Prostate gland (tissue), 2 donors: ENCODE measurements at places on chromosomes 1 and 21. TPM values are rescaled to one million over a fixed set of nuclear protein-coding genes. Genes with fewer than 3 reads are reported as not detected.
A peak's percentile ranks its signal among the peaks of the same experiment; 100 is the strongest.

DNA sequence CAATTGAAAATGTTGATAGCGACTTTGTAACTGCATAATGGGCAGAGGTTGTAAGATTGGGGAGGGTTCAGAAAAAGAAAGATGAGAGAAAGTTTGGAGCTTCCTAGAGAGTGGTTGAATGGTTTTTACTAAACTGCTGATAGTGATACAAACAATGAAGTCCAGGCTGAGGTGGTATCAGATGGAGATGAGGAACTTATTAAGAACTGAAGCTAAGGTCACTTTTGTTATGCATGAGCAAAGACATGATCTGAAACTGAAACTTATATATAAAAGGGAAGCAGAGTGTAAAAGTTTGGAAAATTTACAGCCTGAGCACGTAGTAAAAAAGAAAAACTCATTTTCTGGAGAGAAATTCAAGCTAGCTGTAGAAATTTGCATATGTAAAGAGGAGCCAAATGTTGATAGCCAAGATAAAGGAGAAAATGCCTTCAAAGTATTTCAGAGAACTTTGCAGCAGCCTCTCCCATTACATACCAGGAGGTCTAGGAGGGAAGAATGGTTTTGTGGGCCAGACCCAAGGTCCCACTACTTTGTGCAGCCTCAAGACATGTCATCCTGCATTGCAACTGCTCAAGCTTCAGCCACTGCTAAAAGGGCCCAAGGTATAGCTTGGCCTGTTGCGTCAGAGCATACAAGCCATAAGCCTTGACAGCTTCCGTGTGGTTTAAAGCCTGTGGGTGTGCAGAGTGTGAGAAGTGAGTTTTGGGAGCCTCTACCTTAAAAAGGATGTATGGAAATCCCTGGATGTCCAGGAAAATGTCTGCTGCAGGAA, 843.9 kb downstream of the AMY1C start:
- DNase-seq = no peak
- no peak overlapping the region for H3K27ac ChIP-seq
- H3K27me3 ChIP-seq = no peaks in the 10 kb centered on the region
- no peak overlapping the region for H3K4me3 ChIP-seq
- no peaks in the 10 kb centered on the region for H3K4me1 ChIP-seq
- no peaks in the 10 kb centered on the region for H3K36me3 ChIP-seq

DNA sequence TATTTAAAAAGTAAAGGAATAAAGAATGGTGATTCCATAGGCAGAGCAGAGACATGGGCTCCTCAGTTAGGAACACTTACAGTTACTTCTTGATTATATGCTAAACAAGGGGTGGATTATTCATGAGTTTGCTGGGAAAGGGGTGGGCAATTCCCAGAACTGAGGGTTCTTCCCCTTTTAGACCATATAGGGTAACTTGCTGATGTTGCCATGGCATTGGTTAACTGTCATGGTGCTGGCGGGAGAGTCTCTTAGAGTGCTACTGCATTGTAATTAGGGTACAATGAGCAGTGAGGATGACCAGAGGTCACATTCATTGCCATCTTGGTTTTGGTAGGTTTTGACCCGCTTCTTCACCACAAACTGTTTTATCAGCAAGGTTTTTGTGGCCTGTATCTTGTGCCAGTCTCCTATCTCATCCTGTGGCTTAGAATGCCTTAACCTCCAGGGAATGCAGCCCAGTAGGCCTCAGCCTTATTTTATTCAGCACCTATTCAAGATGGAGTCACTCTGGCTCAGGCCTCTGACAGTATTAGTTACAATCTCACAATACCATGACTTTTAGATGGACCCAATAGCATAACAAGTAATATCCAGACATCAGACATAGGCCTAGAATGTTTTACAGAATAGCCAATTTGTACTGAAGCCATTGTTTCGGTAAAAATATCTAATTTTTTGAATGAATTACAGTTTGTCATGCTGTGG, 106.8 kb downstream of the ZBTB18 start:
- no peak for DNase-seq
- H3K27ac ChIP-seq = no peak overlapping the region
- no peaks in the 10 kb centered on the region for H3K36me3 ChIP-seq

DNA sequence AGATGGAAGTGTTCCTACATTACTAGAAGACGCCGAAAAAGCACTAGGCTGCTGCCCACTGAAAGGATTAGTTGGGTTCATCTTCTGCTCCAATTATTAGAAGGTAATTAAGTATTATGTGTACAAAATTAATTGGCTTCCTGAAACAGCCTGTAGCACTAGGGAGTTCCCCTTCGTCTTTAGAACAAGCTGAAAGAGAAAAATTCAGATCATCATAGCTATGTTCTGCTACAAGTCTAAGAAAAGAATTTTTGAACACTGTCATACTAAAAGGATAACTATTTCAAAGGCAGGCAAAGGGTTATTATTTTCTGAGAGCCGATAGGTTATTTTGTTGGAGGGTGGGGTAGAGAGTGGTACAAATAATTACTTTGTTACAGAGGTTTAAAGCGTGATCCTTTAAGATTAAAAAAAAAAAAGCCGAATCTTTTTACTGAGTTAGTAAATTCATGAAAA, at the start of gene MCM3AP:
MCM3AP (minus strand) TSS at position 406 of the 456 bp plus-strand sequence; CDS start at position 81, 325 bp downstream.
- no peak for DNase-seq
- peak within 1 kb of the TSS; percentile 93 for H3K27ac ChIP-seq
- peak within 1 kb of the TSS; percentile 99 for H3K4me3 ChIP-seq

DNA sequence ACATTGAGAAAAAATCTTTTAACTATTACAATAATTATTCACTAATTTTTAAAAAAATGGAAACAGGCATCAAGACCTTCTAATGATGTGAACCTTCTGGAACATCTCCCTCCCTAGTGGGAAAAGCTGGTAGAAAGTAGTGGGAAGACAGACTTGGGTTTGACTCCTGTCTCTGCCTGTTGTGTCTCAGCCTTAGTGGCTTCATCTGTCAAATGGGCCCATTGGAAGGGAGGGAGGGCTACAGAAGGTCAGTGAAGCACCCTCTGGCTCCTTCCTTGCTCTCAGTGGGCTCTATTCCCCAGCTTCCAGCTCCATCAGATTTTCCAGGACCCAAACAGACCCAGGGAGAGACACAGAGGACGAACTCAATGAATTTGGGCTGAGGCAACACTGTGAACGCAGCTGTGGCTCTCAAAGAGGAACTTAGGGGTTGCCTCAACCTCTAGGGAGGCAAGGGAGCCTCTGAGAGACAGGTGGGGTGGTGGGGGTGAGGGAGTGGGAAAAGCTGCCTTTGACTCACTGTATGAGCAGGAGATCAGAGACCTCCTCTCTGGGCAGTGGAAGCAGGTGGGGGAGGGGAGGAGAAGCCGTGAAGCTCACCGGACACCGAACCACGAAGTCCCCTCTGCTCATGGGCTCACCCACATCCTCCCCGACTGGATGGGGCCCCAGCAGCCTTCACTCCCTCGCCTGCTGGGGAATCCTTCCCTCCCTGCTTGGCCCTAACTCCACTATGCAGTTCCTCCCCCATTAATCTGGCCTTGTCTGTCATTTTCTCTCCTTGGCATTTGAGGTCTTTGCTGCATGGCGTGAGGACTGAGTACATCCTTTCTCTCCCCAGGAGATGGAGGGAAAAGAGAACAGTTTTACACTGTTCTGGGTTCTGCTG, 4.5 kb downstream of the CNR2 start:
- no peaks in the 10 kb centered on the region for H3K36me3 ChIP-seq
- no peaks in the 10 kb centered on the region for H3K4me1 ChIP-seq
- H3K4me3 ChIP-seq = no peak overlapping the region
- no peak overlapping the region for H3K27ac ChIP-seq

GRCh38 chr1:1510912-1511532, 940 bp upstream of the ATAD3A start:
- H3K4me1 ChIP-seq = peaks cover 3% of the 10 kb centered on the region
- peak overlapping the region; percentile 90 for H3K27ac ChIP-seq
- H3K4me3 ChIP-seq = peak overlapping the region; percentile 71
- no peaks in the 10 kb centered on the region for H3K36me3 ChIP-seq
- no peaks in the 10 kb centered on the region for H3K27me3 ChIP-seq
- no peak for DNase-seq

DNA sequence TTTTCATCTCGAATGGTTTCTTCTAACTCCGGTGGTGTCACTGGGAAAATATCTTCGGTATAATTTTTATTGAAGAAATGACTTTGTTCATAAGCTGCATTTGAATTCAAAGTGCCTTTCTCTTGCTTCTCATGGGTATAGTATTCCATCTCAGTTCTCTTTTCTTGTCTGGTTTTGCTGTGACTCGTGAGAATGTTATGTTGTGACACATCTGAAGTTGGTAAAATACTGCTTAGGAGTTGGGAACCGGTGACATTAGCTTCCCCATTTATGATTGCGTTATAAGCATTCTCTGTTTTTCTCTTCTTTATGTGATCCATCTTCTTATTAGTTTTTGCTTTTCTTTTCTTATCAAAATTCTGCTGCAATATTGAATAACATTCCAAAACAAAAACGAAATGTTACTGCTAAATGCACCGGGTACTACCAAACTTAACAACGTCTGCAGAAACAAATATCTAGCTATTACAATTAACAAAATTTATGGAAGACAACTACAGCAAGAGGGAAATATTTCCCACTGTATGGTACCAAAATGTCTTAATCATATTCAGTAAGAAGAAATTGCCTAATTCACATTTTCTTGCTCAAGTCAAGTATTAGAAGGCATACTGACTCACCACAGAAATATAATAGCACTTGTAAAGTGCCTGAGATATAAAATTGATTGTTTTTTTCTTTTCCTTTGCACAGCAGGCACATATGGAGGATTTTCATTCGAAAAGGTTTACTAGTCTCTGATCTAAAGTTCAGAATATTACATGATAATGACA, 15.5 kb downstream of the LRIF1 start:
- no peak overlapping the region for H3K27ac ChIP-seq
- no peak overlapping the region for H3K4me3 ChIP-seq
- no peaks in the 10 kb centered on the region for H3K27me3 ChIP-seq
- no peaks in the 10 kb centered on the region for H3K4me1 ChIP-seq
- DNase-seq = no peak

- H3K27ac ChIP-seq = peak within 1 kb of the TSS; percentile 96
- peak; percentile 46 for DNase-seq
- H3K36me3 ChIP-seq = no peaks in the 10 kb centered on the region
- H3K4me1 ChIP-seq = no peaks in the 10 kb centered on the region
These were observed at the start of gene LYST for GRCh38 chr1:235866205-235866912. Gene LYST, minus strand, starts transcription at chr1:235866906. Its CDS starts 36,489 bp downstream, at chr1:235830417.

- H3K27ac ChIP-seq = no peak overlapping the region
- DNase-seq = no peak
- no peaks in the 10 kb centered on the region for H3K4me1 ChIP-seq
- no peaks in the 10 kb centered on the region for H3K27me3 ChIP-seq
These were observed 54.6 kb downstream of the STXBP3 start for GRCh38 chr1:108801101-108801500.

- no peak overlapping the region for H3K27ac ChIP-seq
- DNase-seq = no peak
- H3K4me3 ChIP-seq = no peak overlapping the region
- H3K27me3 ChIP-seq = peaks cover 19% of the 10 kb centered on the region
- H3K36me3 ChIP-seq = no peaks in the 10 kb centered on the region
These were observed 64.3 kb upstream of the TTC34 start for GRCh38 chr1:2865571-2866421.

DNA sequence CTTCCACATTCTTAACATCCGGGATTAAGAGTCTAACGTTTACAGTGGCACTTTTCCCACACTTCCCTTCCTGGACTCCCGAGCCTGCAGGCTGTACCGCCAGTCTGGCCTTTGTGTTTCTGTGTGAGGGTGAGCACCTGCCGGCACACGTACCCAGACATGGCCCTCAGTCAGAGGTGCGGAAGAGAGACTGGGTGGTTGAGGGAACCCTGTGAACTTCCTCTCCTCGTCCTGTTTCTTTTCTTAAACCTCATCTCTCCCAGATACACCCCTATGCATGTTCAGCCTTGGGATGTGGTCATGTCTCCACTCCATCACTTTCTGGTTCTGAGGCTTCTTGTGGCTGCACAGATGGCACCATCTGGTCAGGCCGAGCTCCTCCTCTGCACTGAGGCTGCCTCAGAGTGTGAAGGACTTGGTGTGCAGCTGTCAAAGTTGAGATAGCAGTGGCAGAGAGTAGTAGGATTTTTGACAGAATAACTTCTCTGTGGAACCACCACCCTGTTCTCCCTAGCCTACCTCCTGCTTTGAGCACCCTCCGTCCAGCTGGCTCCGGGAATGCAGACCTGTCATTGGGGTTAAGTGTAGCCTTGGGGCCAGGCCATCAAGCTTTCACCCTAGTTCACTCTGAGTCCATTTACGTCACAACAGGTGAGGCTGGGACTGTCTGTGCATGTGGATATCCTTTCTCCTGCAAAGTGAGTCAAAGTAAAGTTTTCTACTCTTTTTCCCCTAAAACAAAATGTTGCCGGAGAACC, 31.4 kb downstream of the VASH2 start:
- no peak for DNase-seq
- H3K27ac ChIP-seq = peak overlapping the region; percentile 21
- no peak overlapping the region for H3K4me3 ChIP-seq
- no peaks in the 10 kb centered on the region for H3K36me3 ChIP-seq
- H3K27me3 ChIP-seq = no peaks in the 10 kb centered on the region
- H3K4me1 ChIP-seq = peaks cover 11% of the 10 kb centered on the region

- DNase-seq = no peak
- no peaks in the 10 kb centered on the region for H3K4me1 ChIP-seq
These were observed 1.7 kb downstream of the ANGPTL1 start for GRCh38 chr1:178869119-178869697.

DNA sequence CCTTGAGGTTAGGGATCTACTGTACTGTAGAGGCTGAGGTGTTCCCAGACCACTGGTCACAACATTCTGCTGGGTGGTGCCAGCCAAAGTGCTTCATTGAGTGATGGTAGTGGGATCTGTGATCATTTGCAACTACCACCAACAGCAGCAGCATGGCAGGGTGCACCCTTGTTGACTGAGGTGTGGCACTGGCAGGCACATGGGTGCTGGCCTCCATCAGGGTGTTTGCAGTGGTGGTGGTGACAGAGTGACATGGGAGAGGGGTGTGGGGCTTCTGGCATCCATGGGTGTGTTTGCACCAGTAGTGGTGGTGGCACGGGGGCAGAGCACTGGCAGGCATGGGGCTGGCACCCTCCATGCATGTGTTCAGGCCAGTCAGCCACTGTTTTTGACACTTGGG, 183.7 kb upstream of the LYPLAL1 start:
- H3K27ac ChIP-seq = no peak overlapping the region
- no peaks in the 10 kb centered on the region for H3K4me1 ChIP-seq
- H3K4me3 ChIP-seq = no peak overlapping the region
- no peaks in the 10 kb centered on the region for H3K36me3 ChIP-seq

DNA sequence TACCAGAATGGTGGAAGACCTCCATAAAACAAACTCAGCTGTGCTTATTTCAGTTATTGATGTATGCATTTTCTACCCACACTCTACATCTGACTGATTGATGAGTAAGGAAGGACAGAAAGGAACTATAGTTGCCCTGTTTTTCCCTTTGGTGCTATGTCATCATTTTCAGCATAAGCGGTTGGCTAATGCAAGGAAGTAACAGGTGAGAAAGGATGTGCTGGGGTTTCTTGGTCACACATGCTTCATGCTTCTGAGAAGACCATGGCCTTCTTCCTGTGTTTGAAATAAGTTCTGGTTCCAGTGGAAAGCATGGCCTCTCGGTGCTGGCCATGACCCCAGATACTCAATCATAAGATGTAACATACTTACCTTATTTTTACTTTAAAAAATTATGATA, 541.2 kb downstream of the PTPRU start:
- no peak overlapping the region for H3K4me3 ChIP-seq
- H3K27ac ChIP-seq = no peak overlapping the region
- no peaks in the 10 kb centered on the region for H3K27me3 ChIP-seq
- DNase-seq = no peak

RIPK4 gene
- total RNA-seq = 52.6 TPM

IL10RB gene
- 30.8 TPM for total RNA-seq

S1PR1 gene
- total RNA-seq = 24.2 TPM

SASS6 gene
- total RNA-seq = 6.2 TPM

SLC22A15 gene
- 6.7 TPM for total RNA-seq

ARV1 gene
- 27.6 TPM for total RNA-seq

DYNLT5 gene
- 1.2 TPM for total RNA-seq

KIF21B gene
- 10.5 TPM for total RNA-seq
